Right forelimb (tissue), 1 donor: ENCODE measurements at places on chromosomes 1 and 21.

DNA sequence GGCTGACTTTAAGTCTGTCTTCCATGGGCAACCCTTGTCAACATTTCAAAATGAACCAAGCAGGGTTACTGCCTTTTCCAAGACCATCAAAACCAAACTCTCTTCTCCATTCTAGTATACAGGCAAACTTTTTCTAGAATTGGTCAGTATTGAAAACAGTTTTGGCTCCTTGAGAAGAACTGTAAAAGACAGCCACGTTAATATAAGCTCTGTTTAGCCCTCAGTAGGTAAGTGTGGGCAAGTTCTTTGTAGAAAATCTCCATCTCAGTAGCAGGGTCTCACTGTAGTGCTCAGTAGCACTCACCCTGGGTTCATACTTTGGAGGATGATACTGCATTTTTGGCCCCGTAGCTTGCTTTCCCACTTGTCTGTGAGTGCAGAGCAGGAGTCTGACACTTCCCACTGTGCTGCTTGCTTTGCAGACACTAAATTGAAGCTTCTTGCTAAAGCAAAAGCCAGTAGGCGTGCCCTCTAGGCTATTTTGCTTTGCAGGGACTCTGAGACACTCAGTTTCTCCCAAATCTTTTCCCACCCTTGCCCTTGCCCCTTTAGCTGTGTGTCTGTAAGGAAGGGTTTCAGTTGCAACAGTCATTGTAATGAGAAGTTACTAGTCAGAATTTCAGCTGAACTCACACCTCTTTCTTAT, 34.3 kb upstream of the CACYBP start:
- no peak for DNase-seq

GRCh38 chr21:28801906-28802305, 190.8 kb downstream of the LTN1 start:
- DNase-seq, result no peak

DNA sequence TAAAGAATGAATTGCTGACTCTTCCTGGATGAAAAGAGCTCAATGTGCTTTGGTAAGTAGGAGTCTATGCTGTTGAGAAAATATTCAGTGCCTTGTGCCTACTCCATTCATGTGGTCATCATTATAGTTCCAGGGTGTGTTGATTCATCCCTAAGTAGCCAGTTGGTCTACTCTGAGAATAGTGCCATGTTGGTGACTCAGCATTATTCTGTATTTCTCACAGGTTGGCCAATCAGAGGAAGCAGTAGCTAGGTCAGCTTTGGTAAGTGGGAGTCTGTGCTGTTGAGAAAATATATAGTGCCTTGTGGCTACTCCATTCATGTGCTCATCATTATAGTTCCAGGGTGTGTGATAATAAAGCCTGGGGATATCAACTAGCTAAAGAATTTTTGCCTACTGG, 397.3 kb downstream of the AGBL4 start:
- DNase-seq, result no peak

- no peak for DNase-seq
Measured at GRCh38 chr1:91799863-91800262, 86.1 kb downstream of the TGFBR3 start.

DNA sequence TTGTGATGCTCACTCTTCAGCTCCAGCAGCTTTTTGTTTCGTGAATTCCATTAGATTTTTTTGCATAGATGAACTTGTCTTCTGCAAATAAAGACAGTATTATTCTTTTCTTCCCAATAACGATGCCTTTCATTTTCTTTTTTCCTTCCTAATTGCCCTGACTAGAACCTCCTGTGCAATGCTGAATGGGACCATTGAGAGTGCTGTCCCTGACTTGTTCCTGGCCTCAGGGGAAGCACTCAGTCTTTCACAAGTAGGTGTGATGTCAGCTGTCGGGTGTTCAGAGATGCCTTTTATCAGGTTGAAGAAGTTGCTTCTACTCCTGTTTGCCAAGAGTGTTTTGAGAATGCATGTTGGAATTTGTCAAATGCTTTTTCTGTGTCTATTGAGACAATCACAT, 64.3 kb upstream of the ADARB1 start:
- DNase-seq, result no peak

DNA sequence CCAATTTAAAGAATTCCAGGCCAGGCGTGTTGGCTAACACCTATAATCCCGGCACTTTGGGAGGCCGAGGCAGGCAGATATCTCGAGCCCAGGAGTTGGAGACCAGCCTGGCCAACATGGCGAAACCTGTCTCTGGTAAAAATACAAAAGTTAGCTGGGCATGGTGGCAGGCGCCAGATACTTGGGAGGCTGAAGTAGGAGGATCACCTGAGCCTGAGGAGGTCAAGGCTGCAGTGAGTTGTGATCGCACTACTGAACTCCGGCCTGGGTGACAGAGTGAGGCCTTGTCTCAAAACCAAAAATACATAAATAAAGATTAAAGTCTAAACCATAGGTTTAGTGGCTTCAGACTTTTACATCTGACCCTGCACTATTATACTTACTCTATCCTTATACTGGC, 32.4 kb downstream of the BTG3 start:
- no peak for DNase-seq

GRCh38 chr1:227328405-227329019, 10.2 kb upstream of the CDC42BPA start:
- no peak for DNase-seq
